ENCODE measurements at places on chromosomes 7 and 10.
A peak's percentile ranks its signal among the peaks of the same experiment; 100 is the strongest.

- peak; percentile 14 for DNase-seq
These were observed 344.6 kb upstream of the AOAH start for GRCh38 chr7:37068902-37069301.

DNA sequence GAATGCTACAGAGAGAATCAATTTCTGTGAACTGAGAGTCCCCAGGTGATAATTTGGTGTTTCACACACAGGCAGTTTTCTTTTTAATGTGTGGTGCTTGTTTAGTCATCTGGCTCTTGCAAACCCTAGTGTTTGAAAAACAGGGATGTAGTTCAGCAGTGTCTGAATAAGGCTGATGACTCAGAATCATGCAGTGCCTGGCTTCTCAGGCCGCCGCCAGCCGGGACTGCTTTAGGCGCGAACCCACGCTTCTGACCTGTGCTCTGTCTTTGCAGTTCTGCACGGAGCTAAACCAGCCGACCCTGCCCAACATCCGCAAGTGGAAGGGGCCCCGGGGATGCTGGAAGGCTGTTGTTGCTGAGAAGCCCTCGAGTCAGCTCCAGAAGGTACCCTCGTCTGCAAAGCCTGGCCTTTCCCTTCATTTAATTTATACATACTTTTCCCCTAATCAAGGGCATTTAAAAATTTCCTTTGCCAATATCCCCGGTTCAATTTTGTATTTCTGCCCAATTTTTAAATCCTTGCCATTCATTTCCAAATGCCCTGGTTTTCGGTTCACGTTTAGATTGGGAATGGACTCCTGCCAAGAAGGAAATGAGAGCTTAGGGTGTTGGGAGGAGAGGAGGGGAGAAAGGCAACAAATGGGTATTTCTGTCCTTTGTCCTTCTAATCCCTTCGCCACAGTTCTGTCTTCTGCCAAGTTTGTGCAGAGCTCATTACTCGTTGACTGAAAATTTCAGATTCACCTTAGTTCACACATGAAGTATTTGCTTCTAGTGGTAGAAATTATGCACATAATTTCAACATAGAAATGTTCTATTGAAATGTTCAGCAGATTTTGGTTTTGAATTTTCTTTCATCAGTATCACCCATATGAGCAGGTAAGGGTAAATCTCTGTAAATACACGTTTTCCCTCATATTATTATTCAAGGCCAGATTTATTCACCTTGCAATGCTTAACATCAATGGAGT is 108.5 kb upstream of the ANLN start:
- DNase-seq = peak; percentile 87

DNA sequence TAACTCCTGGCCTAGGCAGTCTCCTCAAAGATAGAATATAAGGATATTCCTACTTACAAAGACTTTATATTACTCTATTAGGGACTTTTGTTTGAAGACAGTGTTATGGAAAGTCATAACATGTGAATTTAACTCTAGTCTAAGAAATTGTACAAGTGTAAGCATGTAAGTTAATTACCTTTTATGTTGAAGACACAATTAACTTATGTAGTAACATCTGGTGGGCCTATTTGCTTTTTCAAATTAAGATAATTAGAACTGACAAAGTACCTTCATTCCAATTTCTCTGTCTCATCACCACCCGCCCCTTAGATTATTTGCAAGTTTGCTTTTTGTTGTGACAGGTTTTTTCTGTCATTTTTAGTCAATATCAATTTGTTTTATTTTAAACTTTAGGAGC is 126.0 kb upstream of the THSD7A start:
- DNase-seq = no peak

DNA sequence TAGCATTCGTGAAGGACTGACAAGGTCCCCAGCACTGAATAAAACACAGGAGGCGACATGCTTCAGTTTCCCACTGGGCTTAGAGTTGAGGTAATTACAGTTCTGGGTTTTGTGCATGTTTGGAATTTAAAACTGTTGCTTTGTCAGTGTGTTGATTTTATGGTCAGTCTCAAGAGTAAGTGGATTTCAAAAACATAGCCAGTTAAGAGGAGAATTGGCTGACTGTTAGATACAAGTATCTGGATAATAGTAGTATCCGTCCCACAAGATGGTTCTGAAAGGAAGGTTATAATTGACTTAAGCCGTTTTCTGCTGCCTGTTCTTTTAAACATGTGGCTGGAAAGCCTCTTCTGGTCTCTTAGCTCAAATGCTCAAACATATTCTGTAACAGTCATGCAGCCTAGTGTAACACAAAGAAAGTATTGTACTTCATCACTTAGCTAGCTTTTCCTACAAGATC is 170.9 kb downstream of the POLR1F start:
- no peak for DNase-seq

DNA sequence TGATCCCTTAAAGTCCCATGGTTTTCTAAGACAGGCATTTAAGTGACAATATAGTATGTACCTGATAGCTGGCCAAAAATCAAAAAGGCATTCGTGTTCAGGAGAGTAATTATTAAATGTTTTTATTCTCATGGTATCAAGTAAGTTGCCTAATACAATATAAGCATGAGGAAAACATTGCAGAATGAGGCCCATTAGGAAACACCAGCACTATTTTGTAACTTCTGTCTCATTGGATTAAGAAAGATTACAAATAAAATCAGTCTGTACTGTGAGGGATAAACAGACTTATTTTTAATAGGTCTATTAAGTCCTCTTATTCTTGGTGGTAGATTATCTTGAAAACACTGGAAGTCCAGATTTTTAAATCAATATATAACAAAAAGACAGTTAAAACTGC is 110.1 kb downstream of the SNX13 start:
- DNase-seq = no peak

GRCh38 chr10:69951658-69952057 is 101.0 kb upstream of the MACROH2A2 start:
- DNase-seq = no peak

DNA sequence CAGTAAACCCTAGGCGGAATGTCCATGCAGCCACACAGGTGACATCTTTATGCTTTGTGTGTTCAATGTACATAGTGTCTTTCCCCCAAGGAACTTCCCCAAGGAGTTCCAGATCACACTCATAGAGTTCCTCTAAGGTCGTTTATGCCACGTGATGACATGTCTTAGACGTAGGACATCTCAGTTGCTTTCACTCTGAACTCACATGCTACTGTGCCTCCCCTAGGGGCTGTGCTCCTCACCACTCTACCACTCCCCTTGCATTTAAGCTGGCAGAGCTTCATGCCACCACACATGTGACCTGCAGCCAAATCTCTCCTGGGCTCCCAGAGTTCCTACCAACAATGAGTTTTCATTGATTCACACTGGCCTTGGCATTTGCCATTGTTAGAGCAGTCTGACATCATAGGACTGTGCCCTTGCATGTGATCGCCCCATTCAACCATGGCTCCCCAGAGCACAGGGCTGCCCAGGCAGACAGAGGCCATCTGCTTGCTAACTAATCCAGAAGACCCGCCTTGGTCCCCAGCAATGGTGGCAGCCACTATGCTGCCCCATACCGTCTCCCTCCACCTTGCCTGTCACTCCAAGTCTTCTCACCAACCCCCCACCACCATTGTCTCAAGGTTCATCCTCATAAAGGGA is 95.3 kb upstream of the MACROH2A2 start:
- DNase-seq = no peak

GRCh38 chr7:110987127-110987693 is 103.7 kb upstream of the LRRN3 start:
- DNase-seq = no peak

DNA sequence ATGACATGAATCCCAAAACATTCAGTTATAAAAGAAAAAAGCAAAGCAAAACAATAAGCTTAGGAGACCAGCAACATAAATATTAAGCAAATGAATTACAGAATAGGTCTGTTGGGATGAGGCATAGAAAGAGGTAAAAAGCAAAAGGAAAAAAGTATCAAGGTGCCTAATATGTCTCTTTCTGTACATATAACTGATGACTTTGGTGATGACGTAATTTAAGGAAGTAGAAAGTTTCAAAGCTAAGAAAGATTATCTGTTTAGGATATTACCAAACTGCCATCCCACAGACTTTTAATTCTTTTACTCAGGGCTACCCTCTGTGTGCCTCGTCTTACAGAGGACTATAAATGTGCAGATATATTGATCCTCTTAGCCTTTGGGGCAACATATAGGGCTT is 1066.5 kb downstream of the SORCS3 start:
- DNase-seq = no peak

DNA sequence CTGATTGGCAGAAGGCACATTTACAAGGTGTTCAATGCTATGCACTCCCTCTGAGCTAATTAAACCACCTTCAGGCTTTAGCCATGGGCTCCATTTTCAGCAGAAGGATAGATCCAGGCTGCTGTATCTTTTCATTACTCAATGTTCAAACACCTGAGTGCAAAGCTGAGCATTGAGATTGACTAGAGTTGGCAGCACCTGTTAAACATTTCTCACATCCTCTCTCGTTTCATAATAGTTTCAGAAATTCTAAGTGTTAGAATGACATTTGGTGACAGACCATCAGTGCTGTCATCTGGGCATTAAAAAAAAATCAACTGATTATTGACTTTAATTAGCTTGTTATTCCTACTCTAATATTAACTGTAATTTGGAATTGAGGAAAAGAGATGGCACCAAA is 187.1 kb upstream of the SEMA3E start:
- DNase-seq = no peak

DNA sequence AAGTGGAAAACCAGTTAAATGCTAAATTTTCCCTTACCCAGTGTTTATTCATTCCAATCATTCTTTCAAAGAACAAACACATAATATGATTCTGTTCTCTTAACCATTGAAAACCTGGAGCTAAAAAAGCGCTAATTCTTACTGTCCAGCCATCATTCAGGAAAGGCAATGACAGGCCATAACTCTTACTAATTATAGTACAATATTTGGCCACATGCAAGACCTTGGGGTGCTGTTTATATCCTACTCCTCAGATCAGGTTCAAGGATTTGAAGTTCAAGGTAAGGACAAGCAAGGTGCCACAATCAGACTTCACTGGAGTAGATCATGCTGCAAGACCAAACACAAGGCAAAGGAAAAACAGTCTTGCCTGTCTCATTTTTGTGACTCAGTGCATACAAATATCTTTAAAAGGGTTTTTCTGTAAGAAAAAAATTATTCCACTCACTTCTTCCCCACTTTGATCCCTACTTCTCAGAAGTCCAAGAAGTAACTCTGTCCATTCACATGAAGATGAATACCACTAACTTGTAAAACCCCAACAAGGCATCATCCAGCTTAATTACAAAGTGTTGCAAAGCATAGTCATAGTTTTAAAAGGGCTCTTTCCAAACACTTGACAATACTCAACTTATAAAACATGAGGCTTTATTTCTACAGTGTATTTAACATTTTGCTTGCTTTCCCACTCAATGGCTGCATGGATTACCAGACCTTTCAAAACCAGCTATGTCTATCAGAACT is 153.0 kb downstream of the DOCK4 start:
- no peak for DNase-seq

GRCh38 chr10:99461230-99461629 is 30.8 kb upstream of the GOT1 start:
- DNase-seq = peak; percentile 10

DNA sequence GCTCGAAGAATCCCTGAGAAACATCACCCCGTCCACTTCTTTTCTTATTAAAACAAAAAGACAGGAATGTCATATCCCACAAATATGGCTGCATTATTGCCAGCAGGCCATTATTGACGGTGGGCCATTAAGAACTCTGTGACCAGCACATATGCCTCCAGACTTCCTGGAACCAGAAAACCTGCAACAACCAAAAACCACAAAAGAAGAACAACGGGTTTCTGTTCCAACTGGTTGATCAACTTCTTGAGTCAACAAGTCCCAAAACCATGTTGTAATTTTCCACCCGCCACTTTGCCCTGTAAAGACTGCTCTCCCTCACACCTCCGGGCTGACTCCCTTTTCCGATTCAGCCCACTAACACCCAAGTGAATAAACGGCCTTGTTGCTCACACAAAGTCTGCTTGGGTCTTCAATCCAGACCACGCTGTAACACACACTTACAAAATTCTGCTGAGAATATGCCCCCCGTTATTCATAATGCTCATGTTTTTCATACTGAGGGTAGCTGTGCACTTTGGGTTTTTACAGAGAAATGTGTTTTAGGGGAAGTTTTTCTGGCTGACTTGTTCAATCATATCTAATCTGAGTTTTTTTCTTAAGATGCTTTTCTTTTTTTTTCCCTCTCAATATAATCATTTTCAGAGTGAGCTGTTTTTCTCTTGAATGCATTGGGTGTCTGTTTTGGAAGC is 20.7 kb downstream of the ZNF107 start:
- peak; percentile 71 for DNase-seq

DNA sequence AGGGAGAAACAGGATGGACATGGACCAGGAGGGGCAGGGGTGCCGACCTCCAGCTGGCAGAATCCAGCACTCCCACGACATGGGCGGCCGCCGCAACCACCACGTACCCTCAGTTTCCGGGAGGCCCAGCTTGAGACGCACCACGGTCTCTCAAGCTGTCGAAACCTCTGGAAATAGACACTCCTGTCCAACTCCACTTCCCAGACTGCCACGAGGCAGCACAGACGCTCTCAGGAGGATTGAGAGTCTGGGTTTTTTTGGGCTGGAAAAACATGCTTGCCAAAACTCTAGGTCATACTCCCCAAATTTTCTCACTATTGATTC is 37.9 kb upstream of the PDGFA start:
- no peak for DNase-seq

DNA sequence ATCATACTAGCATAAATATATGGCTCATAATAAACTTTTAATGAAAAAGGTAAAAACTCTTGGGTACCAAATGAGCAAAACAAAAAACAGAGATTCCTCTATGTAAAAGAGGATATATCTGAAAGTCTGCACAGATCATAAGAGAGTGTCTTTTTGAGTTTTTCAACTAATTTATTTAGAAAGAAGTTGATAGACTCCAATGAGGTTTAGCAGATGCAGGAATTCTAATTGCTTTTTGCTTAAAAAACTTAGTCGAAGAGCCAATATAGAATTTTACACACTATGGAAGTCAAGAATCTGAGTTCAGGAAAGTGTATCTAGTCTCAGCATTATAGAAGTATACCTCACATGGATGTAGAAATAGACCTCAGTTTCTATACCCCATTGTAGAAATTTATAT is 3.4 kb upstream of the MLLT10 start:
- peak; percentile 47 for DNase-seq

DNA sequence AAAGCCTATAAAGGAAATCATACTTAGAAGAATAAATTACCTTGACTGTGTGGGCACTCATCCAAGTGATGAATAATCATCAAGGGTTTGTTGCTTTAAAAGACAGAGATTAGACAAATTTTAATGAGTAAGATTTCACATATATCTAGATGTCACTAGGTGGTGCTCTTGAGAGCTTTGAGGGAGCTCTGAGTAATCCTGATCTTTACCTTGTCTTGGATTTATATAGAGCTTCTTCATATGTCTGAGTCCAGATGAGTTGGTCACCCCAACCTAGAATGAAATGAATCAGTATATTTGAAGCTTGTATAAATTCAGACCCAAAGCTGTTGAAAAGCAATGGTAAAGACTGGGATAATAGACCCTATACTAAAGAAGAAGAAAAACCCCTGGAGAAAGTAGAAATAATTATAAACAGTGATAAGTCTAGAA is 3.7 kb downstream of the AGR2 start:
- DNase-seq = peak; percentile 80

GRCh38 chr10:21230219-21230618 is 295.3 kb downstream of the SKIDA1 start:
- no peak for DNase-seq

Data from DMS53 (cell line).